NCI-H2171 (cell line): ENCODE measurements at places on chromosomes 2 and 18.

DNA sequence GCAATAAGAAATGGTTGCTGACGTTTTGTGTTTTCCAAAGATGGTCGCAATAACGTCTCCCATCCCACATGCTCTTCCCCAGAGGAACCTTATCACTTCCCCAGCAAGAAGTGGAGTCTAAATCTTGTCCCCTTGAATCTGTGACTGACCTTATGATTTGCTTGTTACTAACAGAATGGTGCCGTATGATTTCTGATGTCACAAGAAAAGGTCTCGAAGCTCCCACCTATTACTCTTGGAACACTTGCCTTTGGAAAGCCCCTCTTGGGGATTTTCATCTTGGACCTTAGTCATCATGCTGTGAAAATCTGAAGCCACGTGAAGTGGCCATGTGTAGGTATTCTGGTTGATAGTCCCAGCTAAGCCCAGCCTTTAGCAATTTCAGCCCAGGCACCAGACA is 86.2 kb upstream of the GLS start:
- no peak for DNase-seq

DNA sequence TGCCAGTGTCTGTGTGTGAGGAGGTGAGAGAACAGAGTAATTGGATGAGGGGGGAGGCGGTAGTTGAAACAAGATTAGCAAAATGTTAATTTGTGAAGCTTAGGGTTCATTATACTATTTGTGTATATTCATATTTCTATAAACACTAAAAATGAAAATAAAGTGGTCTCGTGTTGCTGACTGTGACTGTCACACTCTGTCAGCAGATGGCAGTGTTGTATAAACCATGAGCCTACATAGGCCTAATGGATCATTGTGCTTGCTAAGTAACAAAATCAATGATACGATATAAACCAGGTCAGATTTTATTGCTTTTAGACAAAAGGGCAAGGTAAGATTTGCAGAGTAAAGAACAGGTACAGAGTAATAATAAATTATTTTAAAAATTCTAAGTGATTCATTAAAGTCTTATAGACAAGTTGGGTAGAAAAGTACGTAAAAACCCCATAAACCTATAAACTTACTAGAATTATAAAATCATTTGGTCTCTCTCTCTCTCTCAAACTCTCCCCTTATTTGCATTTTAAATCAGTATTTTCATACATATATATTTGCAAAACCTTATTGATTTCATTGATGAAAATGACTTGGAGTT is 182.7 kb downstream of the RPIA start:
- DNase-seq = peak; percentile 4

GRCh38 chr2:175309799-175310198 is 128.3 kb upstream of the ATP5MC3 start:
- DNase-seq = no peak

- DNase-seq = no peak
Measured at GRCh38 chr2:225233234-225233633, 166.3 kb upstream of the NYAP2 start.

DNA sequence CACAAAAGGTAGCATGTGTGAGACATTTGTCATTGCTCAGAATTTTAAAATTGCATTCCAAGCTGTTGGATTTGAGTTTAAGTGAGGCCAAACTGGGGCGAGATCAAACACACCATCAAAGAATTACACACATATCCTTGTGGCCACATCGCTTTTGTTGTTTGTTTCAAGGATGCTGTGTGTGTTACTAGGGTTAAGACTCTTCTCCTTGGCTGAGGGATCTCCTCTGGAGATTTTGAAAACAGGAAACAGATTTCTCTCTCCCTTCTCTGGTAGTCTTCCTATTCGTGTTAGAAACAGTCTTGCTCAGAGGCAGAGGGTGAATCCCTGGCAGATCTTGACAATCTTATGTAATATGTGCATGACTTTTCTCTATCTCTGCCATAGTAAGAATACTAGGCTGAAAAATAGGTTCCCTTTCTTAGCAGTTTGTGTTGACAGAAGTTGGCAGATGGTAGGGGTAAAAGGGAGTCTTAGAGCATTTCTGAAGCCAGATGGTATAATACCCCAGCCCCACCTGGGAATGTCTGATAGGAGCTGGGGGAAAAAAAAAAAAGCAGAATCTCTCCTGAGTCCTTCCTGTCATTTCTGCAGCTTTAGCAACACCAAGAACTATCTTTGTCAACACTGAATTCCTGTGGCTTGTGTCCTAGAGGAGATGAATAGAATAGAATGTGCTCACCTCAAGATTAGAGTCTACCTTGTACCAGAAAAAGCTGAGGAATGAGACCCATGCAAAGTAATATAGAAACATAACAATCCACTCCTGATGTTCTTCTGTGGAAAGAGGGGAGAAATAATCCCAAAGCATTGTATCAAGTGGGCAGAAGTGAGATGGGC is 101.8 kb downstream of the XRCC5 start:
- DNase-seq = peak; percentile 81

GRCh38 chr2:207122651-207123334 is 43.0 kb downstream of the KLF7 start:
- DNase-seq = no peak

DNA sequence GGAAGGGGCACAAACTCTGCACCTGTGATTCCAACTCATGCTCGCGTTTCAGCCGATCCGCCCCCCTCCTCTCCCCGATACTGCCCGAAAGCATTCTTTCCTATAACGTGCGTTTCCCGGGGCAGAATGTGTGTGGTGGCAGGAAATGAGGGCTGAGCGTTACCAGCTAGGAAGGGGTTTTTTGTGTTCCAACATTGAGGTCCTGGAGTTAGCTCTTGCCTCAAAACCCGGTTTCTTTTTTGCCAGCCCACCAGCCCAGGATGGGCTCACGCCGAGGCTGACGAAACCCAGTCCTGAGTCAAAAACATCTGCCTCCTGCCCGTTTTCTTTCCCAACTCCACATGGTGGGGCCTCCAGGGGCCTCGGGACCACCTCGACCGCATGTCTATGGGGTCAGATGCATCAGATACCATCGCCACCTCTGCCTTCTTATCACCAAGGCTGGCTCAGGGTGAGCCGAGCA is 113.7 kb upstream of the COPS8 start:
- no peak for DNase-seq

DNA sequence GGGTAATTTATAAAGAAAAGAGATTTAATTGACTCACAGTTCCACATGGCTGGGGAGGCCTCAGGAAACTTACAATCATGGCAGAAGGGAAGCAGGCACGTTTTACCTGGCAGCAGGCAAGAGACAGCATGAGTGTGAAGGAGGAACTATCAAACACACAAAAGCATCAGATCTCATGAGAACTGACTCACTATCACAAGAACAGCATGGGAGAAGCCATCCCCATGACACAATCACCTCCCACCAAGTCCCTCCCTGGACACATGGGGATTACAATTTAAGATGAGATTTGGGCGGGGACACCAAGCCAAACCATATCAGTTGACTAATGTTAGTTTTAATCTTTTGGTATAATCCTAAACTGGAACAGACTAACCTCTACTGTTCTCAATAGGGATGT is 49.1 kb upstream of the CPO start:
- DNase-seq = no peak

DNA sequence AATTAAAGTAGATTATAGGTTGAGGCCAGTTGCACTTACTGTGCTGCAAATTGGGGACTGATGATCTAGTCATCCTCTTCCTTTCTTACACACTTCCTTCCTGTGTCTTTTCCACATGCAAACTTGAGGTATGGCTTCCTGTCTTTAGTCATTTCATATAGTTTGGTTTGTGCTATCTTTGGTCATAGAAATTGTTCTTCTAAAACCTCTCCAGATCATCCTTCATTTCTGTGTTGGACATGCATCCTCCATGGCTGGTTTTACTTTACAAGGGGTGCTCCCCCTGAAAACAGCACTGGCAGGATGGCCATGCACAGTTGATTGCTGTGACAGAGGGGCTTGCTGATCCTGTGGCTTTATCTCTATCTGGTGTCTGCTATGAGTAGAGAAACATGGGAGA is 36.5 kb downstream of the MGAT5 start:
- DNase-seq = no peak

DNA sequence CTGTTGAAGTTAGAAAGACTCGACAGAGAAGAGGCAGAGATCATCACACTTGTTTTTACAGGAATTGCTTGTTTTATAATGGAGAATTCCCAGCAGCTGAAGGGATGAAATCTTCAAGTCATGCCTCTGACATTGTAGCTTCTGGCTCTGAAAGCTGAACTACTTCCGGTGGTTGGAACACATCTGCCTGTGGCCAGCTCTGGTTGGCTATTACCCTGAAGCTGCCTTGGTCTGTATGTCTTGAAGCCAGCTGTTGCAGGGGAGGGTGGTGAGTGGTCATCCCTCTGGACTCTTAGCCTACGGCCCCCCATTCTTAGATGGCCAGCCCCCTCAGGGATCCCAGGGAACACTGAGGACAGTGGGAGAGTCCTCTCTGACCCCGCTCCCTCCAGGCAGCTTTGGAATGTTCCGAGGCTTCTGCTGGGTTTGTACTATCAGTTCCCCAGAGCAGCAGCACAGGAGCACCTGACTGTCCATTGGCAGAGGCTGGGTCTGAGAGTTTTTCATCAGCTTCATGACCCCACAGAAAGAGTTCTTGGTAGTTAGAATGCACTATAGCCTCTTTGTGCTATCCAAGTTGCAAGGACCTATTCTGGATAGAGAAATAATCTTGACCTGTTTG is 87.4 kb upstream of the CAPN13 start:
- no peak for DNase-seq

- no peak for DNase-seq
Measured at GRCh38 chr2:126754240-126755004, 98.5 kb downstream of the GYPC start.

- no peak for DNase-seq
Measured at GRCh38 chr2:148658807-148659722, 14.5 kb downstream of the EPC2 start.
